ENCODE measurements at places on chromosomes 5 and 9.
A peak's percentile ranks its signal among the peaks of the same experiment; 100 is the strongest.

- no peak for DNase-seq
Observed at GRCh38 chr5:154140381-154140780, 50.2 kb upstream of the GALNT10 start.

GRCh38 chr5:134113902-134114875, at the start of gene TCF7:
TCF7 (plus strand) TSS chr5:134114681; CDS start chr5:134114907, 226 bp downstream.
- peak; percentile 46 for DNase-seq

GRCh38 chr5:127839072-127839471, 135.9 kb downstream of the CCDC192 start:
- no peak for DNase-seq

DNA sequence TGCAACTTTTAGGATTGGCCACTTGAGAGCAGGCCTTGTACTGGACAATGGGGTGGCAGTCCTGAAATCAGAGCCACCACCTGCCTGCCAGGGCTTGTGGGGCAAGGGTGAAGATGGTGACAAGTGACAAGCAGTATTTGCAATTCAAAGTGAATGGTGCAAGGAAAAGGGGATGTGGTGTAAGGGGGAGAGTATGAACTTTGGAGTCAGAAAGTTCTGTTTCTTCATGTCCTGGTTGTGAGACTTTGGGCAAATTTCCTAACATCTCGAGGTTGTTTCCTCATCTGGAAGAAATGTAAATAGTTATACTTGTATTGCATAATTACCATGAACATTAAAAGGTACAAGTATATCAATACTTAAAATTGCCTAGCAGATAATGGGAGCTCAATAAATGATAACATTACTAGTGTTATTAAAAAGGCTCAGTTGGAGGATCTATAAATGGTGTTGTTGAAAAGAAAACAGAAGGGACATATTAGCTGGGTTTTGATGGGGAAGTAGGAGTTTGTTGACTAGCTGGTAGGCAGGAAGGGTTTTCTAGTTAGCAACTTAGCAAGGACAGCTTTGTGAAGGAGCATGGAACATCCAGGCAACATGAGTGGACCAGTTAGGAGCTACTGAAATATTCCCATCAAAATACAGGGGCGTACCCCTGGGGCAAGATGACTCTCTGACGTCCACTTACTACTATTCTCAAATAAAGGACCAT, 21.3 kb upstream of the MEGF9 start:
- DNase-seq, result no peak

DNA sequence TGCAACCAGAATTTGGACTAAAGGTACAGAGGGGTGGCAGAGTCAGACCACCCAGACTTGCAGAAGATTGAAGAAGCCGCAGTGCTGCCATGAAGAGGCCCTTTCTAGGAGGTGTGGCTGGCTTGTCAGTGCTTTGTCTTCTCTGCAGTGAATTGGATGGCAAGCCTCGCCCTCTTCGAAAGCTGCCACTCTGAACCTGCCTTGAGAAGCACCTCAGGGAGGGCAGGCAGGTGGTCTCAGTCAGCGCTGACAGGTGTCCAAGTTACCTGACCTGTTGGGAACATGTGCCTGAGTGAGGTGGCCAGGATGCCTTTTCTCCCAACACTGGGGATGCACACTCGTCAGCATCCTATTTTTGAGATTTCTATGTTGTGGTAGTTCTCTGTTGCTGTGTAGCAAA, 6.2 kb downstream of the TENT4A start:
- no peak for DNase-seq

- no peak for DNase-seq
Observed at GRCh38 chr9:115804206-115804605, 349.4 kb upstream of the PAPPA start.

DNA sequence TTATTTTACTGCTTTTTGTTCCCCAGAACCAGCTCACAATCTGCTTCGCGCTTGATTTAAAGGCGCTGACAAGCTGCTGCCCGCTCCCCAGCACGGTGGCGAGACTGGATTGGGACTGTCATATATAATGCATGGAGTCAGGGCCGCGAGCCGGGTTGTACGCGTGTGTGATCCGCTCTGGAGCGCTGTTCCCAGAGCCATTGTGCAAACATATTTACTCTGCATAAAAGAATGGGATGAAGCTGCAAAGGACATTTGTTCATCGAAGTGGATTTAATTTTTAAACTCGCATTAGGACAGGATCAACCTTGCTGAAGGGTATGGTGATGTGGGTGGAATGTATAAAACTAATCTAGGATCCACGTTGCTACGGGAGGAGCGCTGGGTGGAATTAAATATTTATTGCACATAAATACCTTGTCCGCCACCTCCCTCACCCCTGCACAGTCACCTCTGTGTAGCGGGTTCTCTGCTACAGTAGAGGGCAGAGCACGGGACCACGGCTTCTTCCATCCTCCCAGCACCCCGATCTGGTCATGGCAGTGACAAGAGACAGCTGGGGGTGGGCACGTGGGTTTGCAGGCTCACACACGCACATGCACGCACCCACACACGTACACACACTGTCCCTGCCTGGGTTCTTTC, 18.1 kb upstream of the FCN1 start:
- no peak for DNase-seq

DNA sequence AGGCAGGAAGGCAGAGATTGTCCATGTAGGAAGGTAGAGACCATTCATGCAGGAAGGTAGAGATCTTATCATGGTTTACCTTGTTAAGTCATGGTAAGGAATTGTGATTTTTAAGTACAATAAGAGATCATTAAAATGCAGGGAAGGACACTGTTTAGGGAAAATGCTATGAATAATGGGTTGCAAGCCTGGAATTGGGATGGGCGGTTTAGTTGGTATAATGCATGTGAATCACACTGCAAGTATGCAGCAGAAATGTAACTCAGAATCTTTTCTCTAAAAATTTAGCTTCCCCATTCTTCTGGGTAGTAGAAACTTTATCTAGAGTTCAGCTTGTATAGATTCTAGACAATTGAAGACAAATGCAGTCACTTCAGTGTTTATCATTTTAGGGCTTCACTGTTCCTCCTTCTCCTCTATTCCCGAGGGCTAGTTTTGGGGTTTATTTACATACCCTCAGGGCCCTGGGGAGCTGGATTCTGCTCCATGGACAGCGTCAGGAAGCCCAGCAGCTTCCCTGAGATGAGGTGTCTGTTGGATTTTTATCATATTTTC, 212.0 kb downstream of the SREK1 start:
- DNase-seq, result no peak

- no peak for DNase-seq
Observed at GRCh38 chr5:146945617-146946084, 67.1 kb upstream of the PPP2R2B start.

DNA sequence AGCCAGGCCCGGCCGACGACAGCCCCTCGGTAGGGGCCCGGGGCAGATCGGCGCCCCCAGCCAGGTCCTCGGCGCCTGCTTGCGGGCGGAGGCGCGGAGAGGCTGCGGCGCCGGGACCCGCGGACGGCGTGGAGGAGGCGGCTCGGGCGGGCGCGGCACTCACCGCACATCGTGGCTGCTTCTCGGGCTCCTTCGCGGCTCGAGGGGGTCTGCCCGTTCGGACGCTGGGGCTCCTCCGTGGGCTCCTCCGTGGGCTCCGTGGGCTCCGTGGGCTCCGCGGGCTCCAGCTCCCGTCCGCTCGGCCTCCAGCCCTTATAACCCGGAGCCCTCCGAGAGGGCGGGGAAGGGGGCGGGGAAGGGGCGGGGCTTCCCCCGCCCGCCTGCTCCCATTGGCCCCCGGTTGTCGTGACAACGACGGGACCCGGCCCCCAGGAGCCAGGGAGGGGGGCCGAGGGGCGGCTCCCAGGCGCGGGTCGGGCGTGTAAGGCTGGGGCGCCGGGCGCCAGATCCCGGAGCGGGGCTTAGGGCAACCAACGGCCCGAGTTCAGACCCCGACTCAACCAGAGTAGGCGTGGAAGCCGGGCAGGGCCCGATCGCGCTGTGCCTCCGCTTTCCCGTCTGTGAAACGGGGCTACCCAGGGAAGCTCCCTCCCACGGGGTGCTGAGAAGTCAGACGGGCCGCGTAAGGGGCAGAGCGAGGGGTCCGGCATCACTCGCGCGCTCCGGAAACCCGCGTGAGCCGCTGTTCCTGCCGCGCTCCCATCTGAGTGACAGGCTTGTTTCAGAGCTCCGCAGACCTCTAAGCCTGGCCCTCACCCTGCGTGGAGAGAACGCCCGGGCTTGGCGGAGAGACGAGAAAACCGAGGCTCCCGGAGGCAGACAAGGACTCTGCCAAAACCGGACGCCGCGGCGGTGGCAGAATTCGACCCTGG, at the start of gene GFPT2:
Gene GFPT2, minus strand, starts transcription at position 289 of the 932 bp plus-strand sequence. Its CDS starts 119 bp downstream, at position 170.
- no peak for DNase-seq

GRCh38 chr5:112372543-112372942, 46.5 kb downstream of the EPB41L4A start:
- no peak for DNase-seq

GRCh38 chr9:95261890-95262289, 55.6 kb downstream of the FANCC start:
- no peak for DNase-seq
